ENCODE measurements at places on chromosomes 7 and 10. TPM values are rescaled to one million over a fixed set of nuclear protein-coding genes. Genes with fewer than 3 reads are reported as not detected.
A peak's percentile ranks its signal among the peaks of the same experiment; 100 is the strongest.

DNA sequence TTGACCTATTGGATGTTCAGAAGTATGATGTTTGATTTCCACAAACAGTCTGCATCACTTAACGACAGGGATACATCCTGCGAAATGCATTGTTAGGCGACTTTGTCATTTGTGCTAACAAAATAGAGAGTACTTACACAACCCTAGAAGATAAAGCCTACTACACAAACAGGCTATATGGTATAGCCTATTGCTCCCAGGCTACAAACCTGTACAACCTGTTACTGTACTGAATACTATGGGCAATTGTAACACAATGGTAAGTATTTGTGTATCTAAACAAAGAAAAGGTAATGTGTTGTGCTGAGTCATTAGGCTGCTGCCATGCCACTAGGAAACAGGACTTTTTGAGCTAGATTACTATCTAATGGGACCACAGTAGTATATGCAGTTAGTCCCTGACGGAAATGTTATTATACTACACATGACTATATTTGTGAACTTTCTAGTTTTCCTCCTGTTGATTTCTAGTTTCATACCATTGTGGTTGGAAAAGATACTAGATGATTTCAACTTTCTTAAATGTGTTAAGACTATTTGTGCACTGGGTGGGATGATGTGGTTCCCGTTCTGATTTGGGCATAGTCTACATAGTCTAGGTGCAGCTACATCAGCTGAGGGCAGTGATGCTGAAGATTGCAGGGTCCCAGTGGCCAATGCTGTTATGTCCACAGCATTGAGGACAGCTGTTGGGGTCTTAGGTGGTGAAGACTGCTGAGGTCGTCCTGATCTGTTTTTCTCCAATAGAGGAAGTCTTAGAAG lies 161.7 kb downstream of the HTR7 start:
- DNase-seq, result peak; percentile 7

RBP3 gene
- total RNA-seq, result not detected

MYOZ1 gene
- not detected for total RNA-seq

DNA sequence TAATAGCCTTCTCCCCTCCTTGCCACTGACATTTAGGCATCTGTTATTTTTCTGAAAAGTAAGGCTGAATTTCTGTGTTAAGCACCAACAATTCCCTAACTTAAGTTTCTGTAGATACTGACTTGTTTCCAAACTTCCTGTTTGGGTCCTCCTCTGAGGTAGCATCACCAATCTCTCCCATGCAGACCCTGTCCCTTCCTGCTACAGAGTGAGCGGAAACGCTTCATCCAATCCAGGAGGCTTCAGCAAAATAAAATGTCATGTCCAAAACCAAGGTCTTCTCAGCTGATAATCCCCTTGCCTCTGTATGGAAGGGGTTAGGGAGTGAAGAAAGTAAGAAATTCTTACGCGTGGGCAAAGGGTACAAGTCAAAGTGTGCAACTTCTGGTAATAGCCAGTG lies 29.9 kb downstream of the XPNPEP1 start:
- no peak for DNase-seq

GRCh38 chr7:142774826-142775225 lies 4.1 kb downstream of the PRSS2 start:
- no peak for DNase-seq

- DNase-seq, result no peak
These were observed 63.0 kb upstream of the MPP7 start for GRCh38 chr10:28365840-28366239.

CAMK1D gene
- total RNA-seq, result 13.8 TPM

- no peak for DNase-seq
These were observed 190.7 kb upstream of the TAC1 start for GRCh38 chr7:97541188-97541587.

GRCh38 chr7:134432296-134433152 lies 26.4 kb downstream of the AKR1B1 start:
- peak; percentile 87 for DNase-seq

DENND2A gene
- not detected for total RNA-seq

DNA sequence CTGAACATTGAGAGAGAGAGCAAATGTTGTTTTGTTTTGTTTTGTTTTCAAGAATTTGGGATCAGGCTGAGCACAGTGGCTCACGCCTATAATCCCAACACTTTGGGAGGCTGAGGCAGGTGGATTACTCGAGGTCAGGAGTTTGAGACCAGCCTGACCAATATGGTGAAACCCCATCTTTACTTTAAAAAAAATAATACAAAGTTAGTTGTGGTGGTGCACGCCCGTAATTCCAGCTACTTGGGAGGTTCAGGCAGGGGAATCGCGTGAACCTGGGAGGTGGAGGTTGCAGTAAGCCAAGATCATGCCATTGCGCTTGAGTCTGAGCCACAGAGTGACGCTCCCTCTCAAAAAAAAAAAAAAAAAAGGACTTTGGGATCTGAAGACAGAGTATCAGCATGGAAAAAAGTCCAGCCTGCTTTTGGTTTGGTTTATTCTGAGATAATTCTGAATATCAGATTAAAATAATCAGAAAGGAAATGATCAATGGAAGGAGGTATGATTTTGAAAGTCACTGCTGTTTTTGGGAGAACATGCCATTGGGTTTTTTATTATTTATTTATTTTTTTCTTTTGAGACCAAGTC lies 1.9 kb upstream of the ITIH2 start:
- DNase-seq, result no peak

- DNase-seq, result no peak
These were observed 73.0 kb downstream of the MICU1 start for GRCh38 chr10:72552857-72553256.

Measured in activated CD8-positive, alpha-beta T cell treated with anti-CD3 and anti-CD28 coated beads for 36 hours (primary cell).